RKO (cell line): ENCODE measurements at places on chromosomes 16 and 17.

DNA sequence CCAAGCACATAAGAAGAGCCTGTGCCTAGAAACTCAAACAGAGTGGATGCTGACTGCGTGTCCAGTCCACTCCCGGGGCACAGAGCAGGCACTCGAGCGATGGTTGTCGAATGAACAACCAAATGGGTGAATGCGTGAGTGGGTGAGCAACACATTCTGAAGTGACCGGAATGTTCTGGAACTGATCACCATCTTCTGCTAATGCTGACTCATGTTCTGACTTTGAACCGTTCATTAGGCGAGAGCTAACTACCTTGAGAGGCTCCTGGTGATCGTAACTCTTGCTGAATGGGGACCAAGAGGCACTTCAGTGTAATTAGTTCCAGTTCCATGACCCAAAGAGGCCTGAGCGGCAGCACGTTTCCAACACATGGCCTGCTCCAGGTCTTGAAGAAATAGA lies 37.9 kb downstream of the IRF8 start:
- DNase-seq: no peak

GRCh38 chr17:52831536-52831935 lies 673.0 kb upstream of the CA10 start:
- DNase-seq: no peak

GRCh38 chr16:87017371-87018012 lies 299.7 kb downstream of the C16orf95 start:
- peak; percentile 88 for DNase-seq

GRCh38 chr17:40107522-40108174 lies 7.3 kb upstream of the NR1D1 start:
- no peak for DNase-seq

DNA sequence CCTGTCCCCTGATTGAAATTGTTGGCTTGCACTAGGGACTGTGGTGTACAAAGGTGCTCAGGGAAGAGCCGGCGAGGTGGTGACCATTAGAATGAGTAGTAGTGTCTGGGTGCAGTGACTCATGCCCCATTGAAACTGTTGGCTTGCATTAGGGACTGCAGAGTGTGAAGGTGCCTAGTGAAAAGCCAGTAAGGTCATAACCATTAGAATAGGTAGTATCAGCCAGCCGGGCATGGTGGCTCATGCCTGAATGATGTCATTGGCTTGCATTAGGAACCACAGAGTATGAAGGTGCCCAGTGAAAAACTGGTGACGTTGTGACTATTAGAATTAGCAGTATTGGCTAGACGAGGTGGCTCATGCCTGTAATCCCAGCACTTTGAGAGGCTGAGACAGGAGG lies 78.9 kb downstream of the ABCC6 start:
- DNase-seq: no peak

DNA sequence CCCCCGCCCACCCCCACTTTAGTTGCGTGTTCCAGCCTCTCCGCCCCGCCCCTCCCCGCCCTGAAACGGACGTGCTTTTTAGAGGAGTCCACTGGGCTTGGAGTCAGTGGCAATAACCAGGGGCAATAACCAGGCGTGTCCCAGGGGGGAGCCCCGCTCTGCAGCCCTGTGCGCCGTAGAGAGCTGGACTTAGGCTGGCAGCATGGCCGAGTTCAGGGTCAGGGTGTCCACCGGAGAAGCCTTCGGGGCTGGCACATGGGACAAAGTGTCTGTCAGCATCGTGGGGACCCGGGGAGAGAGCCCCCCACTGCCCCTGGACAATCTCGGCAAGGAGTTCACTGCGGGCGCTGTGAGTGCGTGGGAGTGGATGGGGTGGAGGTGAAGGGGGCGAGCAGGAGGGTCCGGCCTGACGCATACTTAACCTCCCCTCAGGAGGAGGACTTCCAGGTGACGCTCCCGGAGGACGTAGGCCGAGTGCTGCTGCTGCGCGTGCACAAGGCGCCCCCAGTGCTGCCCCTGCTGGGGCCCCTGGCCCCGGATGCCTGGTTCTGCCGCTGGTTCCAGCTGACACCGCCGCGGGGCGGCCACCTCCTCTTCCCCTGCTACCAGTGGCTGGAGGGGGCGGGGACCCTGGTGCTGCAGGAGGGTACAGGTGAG lies at the start of gene ALOX15B:
Gene ALOX15B (plus strand): TSS at position 106 of the 657 bp plus-strand sequence. CDS start 97 bp downstream, at position 203.
- DNase-seq: no peak

DNA sequence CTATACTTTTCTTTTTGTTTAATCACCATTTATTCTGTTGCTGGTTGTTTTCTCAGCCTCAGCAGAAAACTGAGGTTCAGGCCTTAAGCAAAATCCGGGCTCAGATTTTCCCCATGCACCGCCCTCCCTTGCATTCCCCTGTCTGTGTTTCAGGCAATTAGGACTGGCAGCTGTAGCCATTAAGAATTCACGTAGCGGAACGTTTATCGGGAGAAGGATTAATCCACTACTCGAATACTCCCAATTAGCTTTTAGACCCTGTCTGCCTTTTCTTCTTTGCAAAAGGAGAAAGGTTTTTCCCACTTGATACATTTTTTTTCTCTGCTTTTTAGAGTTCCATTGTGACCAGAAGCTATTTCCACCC lies 173.1 kb downstream of the RPTOR start:
- DNase-seq: no peak

DNA sequence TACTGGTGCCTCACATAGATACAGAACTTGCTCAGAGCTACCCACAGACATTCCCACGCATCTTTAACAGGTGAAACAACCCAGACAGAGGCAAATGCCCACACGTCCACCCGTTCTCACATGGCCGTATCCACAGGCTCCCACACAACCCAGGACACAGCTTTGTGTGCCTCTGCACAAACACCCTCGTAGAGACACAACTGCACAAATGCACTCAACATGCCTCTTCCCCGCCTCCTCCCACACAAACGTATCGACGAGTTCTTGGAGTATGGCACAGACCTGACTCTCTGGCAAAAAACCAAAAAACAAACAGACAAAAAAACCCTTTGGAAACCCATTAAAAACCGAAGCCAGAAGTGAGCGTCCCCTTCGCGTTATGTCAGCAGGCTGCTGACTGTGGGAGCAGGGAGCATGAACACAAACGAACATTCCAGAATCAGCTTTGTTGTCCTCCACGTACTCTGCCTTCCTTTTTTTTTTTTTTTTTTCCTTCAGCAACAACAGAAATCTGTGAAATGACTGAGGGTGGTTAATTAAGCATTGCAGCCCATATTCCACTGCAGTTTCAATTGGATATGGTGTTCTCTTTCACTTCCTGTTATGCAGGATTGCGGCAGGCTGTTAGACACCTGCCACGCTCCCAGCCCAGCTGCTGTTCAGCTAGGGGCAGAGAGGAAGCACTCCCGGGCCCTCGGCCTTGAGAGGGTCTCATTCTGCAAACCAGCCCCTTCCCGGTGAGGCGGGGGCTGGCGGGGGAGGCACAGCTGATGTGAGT lies 313.7 kb downstream of the MAF start:
- DNase-seq: no peak

DNA sequence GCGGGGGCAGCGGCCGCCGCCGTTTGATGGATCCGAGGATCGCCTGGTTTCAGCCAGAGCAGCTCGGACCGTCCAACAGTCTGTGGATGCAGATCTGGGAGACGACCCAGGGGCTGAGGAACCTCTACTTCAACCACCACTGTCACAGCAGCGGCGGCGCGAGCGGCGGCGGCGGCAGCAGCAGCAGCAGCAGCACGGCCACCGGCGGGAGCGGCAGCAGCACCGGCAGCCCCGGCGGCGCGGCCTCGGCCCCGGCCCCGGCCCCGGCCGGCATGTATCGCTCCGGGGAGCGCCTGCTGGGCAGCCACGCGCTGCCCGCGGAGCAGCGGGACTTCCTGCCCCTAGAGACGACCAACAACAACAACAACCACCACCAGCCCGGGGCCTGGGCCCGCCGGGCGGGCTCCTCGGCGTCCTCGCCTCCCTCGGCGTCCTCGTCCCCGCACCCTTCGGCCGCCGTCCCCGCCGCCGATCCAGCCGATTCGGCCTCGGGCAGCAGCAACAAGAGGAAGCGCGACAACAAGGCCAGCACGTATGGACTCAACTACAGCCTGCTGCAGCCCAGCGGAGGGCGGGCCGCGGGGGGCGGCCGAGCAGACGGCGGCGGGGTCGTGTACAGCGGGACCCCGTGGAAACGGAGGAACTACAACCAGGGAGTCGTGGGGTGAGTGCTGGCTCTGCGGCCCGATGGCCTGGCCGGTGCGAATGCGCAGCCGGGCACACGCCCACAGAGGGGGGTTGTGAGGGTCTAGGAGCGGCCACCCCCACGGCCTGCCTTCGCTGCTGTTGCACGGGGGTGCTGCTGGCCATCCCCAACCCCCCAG lies 702 bp downstream of the TENT4B start:
- DNase-seq: peak; percentile 55

GRCh38 chr16:2586241-2586640 lies 48.4 kb downstream of the PDPK1 start:
- no peak for DNase-seq

DNA sequence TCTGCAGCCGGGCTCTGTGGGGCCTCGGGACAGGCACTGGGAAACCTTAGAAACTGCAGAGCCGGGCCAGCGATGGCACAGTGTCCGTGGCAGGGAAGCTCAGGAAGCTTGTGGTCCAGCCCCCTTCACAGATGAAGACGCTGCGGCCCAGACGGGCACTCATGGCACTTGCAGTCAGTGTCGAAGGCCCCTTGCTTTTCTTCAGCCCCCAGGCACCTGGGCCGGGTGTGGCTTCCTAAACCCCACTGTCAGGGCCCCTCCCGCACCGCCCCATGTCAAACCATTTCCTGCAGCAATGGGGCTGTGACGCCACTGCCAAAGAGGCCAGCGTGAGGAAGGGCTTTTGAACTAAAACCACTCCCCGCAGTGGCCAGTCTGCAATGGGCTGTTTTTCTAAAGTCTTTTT lies 164.0 kb downstream of the LAT start:
- no peak for DNase-seq

DNA sequence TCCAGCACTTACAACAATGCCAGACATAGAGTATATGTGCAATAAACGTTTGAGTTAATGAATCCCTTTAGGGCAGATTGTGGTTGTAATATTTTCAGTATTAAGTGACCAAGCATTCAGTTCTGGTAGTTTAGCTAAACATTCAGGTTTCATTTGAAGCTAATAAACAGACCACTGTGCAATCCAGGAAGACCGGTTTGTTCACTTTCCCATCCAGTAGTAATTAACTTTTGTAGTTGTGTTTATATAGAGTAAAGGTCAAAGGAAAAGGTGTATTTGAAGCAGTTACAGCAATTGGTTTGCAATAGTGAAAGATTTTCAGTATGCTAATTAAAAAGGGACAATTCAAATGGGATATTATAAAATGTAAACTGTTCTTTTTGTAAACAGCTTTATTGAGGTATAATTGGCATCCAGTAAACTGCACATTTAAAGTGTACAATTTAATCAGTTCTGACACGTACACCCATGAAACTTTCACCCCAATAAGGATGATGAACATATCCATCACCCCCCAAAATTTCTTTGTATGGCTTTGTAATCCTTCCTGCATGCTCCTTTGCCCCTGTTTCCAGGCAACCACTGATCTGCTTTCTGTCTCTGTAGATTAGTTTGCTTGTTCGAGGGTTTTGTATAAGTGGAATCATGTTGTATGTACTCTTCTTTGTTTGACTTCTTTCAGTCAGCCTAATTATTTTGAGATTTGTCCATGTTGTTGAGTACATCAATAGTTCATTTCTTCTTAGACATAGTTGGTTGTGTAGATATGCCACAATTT lies 26.3 kb downstream of the MRTFB start:
- no peak for DNase-seq
